ENCODE measurements at places on chromosomes 6 and 20.

DNA sequence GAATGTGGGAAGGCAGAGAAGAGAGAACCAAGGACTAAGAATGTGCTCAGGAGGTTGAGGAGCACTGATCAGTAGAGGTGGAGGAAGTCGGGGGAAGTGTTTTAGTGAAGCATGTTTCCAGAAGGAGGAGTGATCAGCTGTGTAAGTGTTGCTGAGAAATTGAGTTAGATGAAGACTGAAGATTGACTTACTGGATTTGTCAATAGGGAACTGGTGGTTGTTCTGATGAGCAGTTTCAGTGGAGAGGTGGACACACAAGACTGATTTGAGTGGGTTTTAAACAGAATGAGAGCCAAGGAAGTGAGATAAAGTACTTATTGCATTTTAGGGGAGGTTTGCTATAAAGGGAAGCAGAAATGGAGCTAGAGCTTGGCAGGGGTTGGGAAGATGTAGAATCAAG, 182.6 kb downstream of the CDKAL1 start:
- no peak for DNase-seq

- DNase-seq = no peak
Measured at GRCh38 chr20:11181966-11182365, 508.2 kb upstream of the JAG1 start.

DNA sequence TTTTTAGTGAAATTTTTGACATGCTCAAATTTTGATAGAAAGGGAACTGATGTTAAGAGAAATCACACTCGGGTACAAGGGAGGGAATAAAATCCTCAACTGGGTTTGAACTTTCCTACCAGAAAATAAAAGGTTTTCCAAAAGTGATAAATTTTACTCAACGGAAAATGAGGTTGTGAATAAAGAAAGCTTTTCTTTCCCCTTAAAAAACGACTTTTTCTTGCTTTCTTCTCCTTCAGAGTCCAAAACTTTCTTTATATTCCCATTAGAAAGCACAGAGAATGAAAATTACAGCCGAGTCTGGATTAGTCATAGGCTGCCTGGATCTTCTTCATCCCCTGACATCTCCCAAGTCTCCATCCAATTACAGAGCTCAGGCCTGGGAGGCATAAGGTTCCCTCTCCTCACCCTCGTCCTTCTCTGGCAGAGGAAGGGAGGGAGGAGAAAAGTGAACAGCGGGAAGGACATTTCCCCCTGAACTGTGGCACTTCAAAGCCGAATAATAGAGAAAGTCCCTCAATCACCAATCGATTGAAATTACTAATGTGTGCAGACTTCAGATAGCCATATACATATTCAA, 28.1 kb upstream of the QKI start:
- DNase-seq = no peak

GRCh38 chr6:143616741-143617140, 61.0 kb upstream of the PHACTR2 start:
- no peak for DNase-seq

GRCh38 chr6:79384845-79385244, 150.4 kb upstream of the HMGN3 start:
- DNase-seq = no peak

DNA sequence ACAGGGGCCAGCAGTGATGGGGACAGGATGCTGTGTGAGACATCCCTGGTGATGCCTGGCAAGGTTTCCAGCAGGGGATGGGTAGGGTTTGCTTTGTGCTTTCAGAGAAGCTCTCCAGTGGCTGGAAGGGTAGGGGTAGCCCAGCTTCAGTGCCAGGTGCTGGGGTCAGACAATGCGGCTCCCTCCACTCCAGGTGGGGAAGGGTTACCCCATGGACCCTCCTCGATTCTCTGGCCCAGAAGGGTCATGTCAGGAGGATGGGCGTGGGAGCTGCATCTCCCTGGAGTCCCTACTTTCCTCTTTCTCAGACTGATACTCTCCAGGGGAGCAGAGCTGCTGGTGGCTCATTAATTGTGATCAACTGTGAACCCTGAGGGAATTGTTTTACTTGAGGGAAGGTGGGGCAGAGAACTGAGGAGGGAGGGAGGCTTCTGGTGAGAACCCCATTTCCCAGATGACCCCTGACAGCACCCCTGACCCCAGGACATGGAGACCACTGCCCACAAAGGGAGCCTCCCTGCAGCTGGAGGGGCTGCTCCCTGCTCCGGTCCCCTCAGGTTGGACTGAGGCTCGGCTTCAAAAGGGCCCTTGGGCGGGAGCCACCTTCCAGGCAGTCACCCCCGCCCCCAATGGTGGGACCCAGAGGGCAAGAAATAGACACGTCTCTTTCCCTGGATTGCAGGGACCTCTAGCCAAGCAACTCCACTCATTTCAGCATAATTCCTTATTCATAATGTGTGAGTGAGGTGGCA, 100.9 kb upstream of the BHLHE23 start:
- no peak for DNase-seq

GRCh38 chr20:53631909-53632662, 38.4 kb upstream of the ZNF217 start:
- no peak for DNase-seq

DNA sequence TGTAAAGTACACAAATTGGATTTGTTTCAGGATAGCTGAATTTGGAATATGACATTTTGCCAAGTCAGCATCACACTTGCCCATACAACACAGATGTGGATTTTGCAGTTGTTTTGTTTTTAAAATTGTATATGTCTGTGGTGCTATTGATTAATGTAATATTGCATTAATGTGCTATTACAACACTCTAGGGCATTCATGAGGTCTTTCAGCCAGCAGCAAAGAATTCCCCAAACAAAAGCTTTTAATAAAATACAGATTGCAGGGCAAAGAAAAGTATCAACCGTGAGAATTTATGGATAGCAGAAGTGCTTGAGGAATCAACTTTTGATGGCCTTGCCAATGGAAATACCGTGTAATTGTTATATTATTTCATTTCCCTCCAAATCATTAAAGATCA, 144.9 kb downstream of the AIG1 start:
- no peak for DNase-seq

DNA sequence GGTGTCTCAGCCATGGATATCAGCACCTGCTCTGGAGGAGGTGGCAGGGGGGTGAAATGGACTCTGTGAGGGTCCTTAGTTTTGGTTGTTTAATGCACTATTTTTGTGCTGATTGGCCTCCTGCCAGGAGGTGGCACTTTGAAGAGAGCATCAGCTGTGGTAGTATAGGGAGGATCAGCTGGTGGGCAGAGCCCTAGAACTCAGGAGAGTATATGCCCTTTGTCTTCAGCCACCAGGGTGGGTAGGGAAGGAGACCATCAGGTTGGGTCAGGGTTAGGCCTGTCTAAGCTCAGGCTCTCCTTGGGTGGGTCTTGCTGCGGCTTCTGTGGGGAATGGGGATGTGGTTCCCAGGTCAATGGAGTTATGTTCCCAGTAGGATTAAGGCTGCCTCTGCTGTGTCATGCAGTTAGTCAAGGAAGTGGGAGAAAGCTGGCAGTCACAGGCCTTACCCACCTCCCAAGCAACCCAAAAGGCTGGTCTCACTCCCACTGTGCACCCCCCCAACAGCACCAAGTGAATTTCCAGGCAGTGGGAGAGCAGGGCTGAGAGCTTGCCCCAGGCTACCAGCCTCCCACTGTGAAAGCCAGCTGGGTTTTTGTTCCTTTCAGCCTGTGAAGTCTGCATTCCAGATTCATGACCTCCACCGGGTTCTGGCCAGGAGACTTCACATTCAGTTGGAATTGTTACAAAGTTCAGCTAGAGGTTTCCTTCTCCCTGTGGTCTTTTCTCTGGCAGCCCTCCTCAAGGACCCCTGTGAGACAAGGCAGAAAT, 5.7 kb upstream of the OSTM1 start:
- DNase-seq = no peak
